HCT116 (cell line): ENCODE measurements at places on chromosomes 1 and 21. TPM values are rescaled to one million over a fixed set of nuclear protein-coding genes. Genes with fewer than 3 reads are reported as not detected.

Gene FAM78B
- 1.4 TPM for total RNA-seq

Gene NFIA
- 17.2 TPM for total RNA-seq

Gene LMOD1
- total RNA-seq: 0.12 TPM

Gene CXADR
- 21.6 TPM for total RNA-seq

Gene FGR
- not detected for total RNA-seq

Gene EPS8L3
- 0.96 TPM for total RNA-seq

Gene IGFN1
- not detected for total RNA-seq

Gene ABCD3
- 48.8 TPM for total RNA-seq

Gene LCE2A
- total RNA-seq: not detected

Gene NKAIN1
- total RNA-seq: 1.1 TPM

Gene TARS2
- total RNA-seq: 23.2 TPM

Gene CDC42
- 217 TPM for total RNA-seq
